Hematopoietic multipotent progenitor cell treated with erythropoietin and hydrocortisone succinate and interleukin-3 and kit ligand, for 4 days (in vitro differentiated cells): ENCODE measurements at places on chromosomes 5 and 9.
A peak's percentile ranks its signal among the peaks of the same experiment; 100 is the strongest.

DNA sequence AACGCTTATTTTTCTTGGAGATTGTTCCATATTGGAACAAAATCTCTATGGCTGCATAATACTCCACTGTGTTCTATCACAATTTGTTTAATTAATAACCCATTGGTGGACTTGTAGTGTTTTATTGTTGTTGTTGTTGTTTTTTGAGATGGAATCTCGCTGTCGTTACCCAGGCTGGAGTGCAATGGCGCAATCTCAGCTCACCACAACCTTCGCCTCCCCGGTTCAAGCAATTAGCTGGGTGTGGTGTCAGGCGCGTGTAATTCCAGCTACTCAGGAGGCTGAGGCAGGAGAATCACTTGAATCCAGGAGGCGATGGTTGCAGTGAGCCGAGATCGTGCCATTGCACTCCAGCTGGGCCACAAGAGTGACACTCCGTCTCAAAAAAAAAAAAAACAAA lies 38.7 kb downstream of the SPRY4 start:
- DNase-seq: no peak

DNA sequence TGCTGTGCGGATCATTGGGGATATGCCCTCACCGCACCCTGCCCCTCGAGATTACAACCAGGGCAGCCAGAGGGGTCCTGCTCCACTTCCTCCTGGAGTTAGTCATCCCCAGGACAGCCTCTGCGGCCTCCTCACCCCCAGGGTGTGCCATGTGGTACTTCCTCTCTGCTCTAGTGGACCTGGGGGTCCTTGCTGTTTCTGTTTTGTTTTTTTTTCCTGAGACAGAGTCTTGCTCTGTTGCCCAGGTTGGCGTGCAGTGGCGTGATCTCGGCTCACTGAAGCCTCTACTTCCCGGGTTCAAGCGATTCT lies 5.2 kb upstream of the FCN1 start:
- peak; percentile 42 for DNase-seq

- DNase-seq: peak; percentile 11
Observed at GRCh38 chr5:8493176-8493575, 624.2 kb downstream of the MTRR start.

GRCh38 chr5:54285686-54286085 lies 24.7 kb downstream of the ARL15 start:
- DNase-seq: no peak

- DNase-seq: no peak
Observed at GRCh38 chr9:101787891-101788290, 49.4 kb upstream of the GRIN3A start.

DNA sequence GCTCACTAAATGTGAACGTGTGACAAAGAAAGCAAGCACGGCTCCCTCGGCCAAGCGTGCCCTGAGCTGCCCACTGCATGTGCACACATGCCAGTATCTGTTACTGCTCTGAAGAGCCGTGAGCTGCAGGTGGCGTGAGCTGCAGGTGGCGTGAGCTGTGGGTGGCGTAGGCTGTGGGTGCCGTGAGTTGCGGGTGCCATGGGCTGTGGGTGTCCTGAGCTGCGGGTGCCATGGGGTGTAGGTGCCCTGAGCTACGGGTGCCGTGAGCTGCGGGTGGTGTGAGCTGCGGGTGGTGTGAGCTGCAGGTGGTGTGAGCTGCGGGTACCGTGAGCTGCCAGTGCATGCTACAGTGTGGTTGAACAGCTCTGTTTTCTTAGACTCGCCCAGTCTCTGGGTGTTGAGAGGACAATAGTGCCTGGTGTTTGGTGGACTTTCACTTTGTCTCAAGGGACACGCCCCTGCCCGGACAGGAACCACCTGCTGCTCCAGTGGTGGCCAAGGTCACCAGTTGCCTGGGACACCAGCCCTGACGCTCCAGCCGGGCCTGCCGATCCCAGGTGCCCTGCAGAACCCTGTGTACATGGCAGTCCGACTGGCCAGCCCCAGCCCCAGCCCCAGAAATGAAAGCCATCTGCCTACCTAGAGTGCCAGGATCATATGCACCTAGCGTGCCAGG lies 6.7 kb downstream of the CCDC187 start:
- DNase-seq: no peak

DNA sequence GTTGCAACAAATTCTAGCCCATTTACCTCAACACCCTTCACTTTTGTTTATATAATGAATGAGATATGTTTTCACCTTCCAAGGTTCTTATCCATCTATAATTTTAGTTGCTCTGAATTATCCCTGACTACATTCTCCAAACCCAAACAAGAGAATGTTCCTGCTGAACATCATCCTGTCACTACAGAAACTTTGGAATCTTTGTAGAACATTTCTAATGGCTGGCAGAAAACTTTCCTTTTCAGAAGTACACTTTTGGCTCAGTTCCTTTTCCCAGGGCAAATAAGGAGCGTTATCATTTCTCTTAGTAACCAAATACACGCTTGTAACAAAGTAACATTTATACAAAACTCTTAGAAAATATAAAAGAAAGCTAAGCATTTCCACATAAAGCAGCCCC lies 860.6 kb upstream of the SEMA6A start:
- DNase-seq: no peak

GRCh38 chr5:142886956-142887355 lies 116.8 kb downstream of the ARHGAP26 start:
- DNase-seq: no peak

DNA sequence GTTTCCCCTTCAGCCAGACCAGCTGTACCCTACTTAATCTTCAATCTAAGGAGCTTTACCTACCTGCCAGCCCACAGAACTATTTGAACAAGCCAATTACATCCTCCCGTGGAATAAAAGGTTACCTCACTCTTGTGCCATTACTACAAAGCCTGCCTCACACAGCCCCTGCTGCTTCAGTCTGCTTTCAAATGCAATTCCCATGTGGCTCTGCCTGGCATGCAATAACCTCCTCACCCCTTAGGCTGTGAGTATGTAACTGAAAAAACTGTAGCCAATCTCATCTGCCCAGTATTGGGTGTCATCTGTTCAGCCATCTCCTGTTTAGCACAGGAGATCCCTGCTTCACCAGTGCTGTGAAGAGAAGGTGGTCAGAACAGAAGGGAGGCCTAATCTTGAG lies 6.1 kb upstream of the GCNT1 start:
- DNase-seq: no peak

- DNase-seq: no peak
Observed at GRCh38 chr5:140480310-140481014, 67.0 kb upstream of the EIF4EBP3 start.

- DNase-seq: no peak
Observed at GRCh38 chr5:17240487-17240886, 23.1 kb downstream of the BASP1 start.

DNA sequence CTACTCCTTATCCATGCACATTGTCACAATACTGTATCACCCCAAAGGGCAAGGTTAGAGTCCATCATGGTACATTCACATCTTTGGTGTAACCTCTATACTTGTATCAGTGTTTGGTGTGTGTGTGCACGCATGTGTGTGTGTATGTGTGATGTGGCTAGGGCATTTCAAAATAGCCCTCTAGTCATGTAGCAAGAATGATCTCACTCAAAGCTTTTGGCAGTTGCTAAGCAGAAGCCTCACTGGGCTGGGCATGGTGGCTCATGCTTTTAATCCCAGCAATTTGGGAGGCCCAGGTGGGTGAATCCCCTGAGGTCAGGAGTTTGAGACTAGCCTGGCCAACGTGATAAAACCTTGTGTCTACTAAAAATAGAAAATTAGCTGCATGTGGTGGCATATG lies 245.3 kb downstream of the ADGRV1 start:
- DNase-seq: no peak

- DNase-seq: no peak
Observed at GRCh38 chr9:69874301-69875060, 53.9 kb downstream of the CFAP95 start.

DNA sequence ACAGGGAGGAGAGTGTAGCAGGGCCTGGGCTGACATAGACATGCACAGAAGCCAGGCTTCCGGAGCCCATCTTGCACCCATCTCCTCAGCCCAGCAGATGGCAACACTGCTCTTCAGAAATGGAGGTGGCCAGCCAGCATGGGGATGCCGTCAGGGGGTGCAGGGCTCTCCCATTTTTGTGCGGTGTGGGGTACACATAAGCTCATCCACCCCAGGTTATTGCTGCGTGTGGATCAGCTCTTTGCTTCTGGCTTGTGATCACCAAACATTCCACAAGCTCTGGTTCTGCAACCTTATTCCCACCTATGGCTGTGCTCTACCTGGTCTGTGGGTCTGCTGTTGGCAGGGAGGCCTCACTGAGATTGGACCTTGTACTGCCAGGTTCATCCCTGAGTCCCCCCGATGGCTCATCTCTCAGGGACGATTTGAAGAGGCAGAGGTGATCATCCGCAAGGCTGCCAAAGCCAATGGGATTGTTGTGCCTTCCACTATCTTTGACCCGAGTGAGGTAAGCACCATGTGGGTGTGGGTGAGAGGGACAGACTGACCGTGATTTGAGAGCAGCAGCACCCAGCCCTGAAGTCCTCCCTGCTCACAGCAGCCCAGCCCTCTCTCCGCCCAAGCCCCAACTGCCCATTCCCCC lies 17.3 kb downstream of the SLC22A5 start:
- DNase-seq: peak; percentile 92

DNA sequence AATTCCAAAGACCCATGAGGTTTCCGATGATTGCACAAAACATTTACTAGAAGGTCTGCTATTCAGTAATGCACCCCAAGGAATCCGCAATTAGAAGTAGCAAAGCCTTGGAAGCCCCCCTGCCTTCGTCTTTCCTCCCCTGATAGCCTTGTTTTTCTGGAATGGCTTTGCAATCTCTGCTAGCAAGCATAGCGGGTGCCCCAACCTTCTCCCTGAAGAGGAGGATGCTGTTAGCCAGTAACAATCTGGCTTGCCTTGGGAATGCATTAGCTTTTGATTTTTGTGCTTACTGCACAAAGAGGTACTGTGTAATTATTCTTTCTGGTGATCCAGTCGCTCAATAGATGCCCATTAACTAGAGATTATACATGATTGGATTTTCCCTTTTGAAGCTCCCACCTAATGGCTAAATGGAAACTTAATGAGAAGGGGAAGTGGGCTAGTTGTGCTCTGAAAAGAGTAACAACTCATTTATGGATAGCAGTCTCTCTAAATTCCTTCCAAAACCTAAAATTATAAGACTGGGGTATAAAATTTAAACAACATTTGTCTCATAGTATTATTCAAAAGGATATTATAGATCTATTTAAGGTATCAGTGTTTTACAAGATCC lies 91.6 kb downstream of the FBXW11 start:
- no peak for DNase-seq

DNA sequence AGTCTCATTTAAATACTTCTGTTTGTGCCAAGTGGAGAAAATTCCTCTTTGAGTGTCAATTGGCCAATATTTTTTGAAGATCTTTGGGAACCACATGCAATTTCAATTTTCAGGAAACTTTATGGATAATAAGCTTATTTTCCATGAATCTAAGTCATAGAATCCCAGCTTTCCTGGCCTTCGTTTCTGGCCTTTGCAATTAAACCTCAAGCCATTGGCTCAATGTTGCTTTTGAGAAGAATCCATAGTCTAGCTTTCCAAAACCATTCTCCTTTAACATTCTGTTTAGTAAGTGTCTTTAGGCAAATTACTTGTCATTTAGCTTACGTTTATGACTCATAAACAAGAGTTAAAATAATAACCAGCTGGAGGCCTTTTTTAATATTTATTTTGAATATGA lies 145.0 kb upstream of the FTMT start:
- DNase-seq: no peak

GRCh38 chr5:148619484-148619883 lies 34.8 kb downstream of the HTR4 start:
- peak; percentile 33 for DNase-seq

GRCh38 chr9:35079041-35079425 lies 709 bp downstream of the FANCG start:
- no peak for DNase-seq

- no peak for DNase-seq
Observed at GRCh38 chr5:31657315-31657979, 18.5 kb downstream of the PDZD2 start.

- no peak for DNase-seq
Observed at GRCh38 chr9:89177012-89177943, 1.3 kb downstream of the SHC3 start.

DNA sequence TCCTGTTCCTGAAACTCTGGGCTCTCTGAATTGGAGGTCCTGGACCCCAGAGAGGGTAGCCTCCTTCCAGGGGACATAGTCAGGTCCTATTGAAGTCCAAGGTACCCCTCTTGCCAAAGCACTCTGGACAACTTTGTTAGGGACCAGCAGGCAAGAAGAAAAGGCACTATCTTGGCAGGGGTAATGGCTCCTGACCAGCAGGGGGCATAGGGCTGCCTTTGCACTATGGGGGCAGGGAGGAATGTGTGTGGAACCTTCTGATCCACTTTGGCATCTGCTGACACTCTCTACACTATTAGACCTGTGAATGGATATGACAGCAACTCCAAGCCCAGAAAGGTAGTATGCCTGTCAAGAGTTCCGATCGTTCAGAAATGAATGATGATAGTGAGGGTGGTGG lies 179.0 kb upstream of the CD180 start:
- peak; percentile 23 for DNase-seq

DNA sequence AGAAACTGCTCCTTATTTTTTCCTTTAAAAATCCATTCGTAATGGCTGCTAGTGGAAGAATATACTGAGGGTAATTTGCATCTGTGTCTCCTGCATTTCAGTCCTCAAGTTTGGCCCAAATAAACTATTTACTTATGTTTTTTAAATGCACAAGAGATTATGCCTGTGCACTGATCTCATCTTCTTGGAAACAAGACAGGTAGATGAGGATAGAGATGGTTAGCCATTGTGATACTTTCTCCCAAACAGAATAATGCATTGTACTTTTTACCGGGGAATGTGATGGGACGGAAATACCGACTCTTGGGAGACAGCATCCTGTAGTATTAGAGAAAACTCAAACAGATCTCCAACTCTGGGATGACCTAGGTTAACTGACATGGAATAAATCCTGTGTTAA lies 72.5 kb upstream of the DAB2 start:
- DNase-seq: no peak

DNA sequence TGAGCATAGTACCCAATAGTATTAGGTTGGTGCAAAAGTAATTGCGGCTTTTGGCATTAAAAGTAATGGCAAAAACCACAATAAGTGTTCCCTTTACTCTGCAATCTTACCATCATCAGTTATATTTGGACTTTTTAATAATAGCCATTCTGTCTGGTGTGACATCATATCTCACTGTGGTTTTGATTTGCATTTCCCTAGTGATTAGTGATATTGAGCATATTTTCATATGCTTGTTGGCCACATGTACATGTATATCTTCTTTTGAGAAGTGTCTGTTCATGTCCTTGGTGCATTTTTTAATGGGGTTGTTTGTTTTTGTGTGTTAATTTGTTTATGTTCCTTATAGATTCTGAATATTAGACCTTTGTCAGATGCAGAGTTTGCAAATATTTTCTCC lies 289.9 kb downstream of the FAM170A start:
- DNase-seq: no peak

- peak; percentile 39 for DNase-seq
Observed at GRCh38 chr9:4973246-4973645, 11.8 kb upstream of the JAK2 start.

DNA sequence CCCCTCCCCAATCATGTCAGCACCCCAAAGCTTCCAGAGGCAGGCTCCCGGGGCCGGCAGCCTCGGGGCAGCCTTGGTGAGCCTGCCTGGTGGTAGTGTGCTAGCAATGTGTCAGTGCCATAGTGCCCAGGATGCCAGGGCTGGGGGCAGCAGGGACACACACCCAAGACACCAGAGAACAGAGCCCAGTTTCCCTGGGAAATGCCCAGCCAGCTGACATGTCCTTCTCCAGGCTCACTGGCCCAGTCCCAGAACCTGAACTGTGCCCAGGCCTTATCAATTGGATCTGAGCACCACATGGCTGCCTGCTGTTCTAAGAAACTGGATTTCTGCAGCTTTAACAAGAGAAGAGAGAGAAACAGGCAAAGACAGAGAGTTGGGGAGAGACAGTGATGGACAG lies 74.9 kb upstream of the LRRTM2 start:
- DNase-seq: no peak
